ENCODE measurements at places on chromosomes 16 and 17. TPM values are rescaled to one million over a fixed set of nuclear protein-coding genes. Genes with fewer than 3 reads are reported as not detected.

DNA sequence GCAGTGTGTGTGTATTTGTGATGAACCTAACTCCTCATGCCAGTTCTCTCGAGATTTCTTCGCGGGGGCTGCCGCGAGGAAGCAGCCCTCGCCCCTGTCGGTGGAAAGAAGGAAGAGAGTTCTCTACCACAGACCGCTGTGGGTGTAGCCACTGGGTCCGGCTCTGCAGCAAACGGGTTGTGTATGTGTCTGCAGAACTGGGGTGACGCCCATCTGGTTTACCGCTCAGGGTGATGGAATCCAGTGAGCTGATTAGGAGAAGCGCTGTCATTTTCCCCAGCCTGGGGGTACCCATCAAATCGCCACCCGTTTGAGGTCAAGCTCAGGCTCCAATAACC is 7.7 kb downstream of the CORO6 start:
- peak overlapping the region; percentile 94 for H3K27ac ChIP-seq
- H3K27me3 ChIP-seq = peaks cover 6% of the 10 kb centered on the region
- peaks cover 44% of the 10 kb centered on the region for H3K4me1 ChIP-seq
- H3K4me3 ChIP-seq = peak overlapping the region; percentile 92
- peak; percentile 80 for DNase-seq

- peaks cover 71% of the 10 kb centered on the region for H3K4me1 ChIP-seq
- DNase-seq = no peak
- H3K27me3 ChIP-seq = peaks cover 3% of the 10 kb centered on the region
These were observed 141.2 kb downstream of the CMIP start for GRCh38 chr16:81585785-81586184.

Gene ITGB3
- 11.0 TPM for polyA plus RNA-seq

- no peaks in the 10 kb centered on the region for H3K4me1 ChIP-seq
- H3K27me3 ChIP-seq = peaks cover 9% of the 10 kb centered on the region
- no peak overlapping the region for H3K27ac ChIP-seq
- DNase-seq = no peak
- H3K36me3 ChIP-seq = no peaks in the 10 kb centered on the region
- H3K4me3 ChIP-seq = no peak overlapping the region
These were observed 64.6 kb upstream of the CRHR1 start for GRCh38 chr17:45719335-45720071.

DNA sequence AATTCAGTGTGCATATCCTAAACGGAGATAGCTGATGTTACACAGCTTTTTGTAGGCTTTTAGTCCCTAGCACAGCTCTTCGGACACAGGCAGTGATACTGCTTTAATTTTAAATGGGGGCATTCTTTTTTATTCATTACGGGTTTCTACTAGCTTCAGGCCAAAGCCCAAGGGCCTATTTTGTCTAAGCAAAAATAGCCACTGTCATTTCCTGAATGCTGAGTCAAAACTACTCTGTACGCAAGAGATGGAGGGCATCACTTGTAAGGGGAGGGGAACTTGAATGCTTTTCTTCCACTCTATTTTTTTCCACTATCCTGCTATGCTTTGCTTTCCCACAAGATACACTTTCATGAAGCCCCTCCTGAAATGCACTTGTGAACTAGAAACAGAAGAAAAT is 360.7 kb downstream of the PMP22 start:
- H3K27me3 ChIP-seq = peaks cover 13% of the 10 kb centered on the region
- no peak overlapping the region for H3K4me3 ChIP-seq
- H3K27ac ChIP-seq = no peak overlapping the region

- peak within 1 kb of the TSS; percentile 64 for H3K4me3 ChIP-seq
- peaks cover 3% of the 10 kb centered on the region for H3K4me1 ChIP-seq
- H3K27me3 ChIP-seq = no peaks in the 10 kb centered on the region
- no peak within 1 kb of the TSS for H3K27ac ChIP-seq
- DNase-seq = no peak
These were observed at the start of gene NECAB2 for GRCh38 chr16:83967838-83968305. NECAB2 (plus strand) TSS chr16:83968244; CDS start chr16:83968649, 405 bp downstream.

Gene TMEM235
- not detected for polyA plus RNA-seq

GRCh38 chr16:986925-987582 is 5.5 kb downstream of the SOX8 start:
- no peaks in the 10 kb centered on the region for H3K4me1 ChIP-seq
- H3K27me3 ChIP-seq = peaks cover 9% of the 10 kb centered on the region
- no peaks in the 10 kb centered on the region for H3K36me3 ChIP-seq
- no peak overlapping the region for H3K27ac ChIP-seq
- no peak overlapping the region for H3K4me3 ChIP-seq

Gene ADPRM
- 12.7 TPM for polyA plus RNA-seq

DNA sequence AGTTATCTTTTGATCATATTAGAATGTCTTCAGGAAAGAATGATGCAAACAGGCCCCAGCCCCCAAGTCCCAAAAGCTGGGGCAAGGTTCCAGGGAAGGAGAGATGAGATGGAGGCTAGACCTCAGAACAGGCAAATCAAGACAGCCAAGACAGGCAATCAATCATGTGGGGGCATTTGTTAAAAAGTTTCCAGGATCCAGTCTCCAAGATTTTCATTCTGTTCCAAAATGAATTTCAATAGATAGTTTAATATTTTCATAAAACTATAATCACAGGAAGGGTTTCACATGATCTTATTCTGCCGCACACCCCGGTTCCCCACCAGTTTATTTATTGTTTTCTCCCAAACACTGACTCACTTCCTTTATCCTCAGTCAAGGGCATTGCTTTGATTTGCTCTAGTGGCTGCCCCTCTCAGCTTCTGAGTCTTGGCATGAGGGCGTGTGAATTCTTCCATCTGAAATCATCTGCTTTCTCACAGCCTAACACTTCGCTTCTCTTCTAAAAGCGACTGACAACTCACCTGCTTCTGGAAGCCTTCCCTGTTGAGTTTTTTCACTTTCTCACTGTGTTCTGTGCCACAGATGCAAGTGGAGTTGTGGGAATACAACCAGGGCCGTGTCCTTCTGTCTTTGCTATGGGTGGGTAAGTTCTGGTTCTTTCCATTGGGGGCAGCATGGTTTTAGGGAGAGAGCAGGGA is 12.2 kb upstream of the TERF2 start:
- H3K27me3 ChIP-seq = no peaks in the 10 kb centered on the region
- H3K4me3 ChIP-seq = no peak overlapping the region
- DNase-seq = no peak
- peaks cover 6% of the 10 kb centered on the region for H3K4me1 ChIP-seq
- no peaks in the 10 kb centered on the region for H3K36me3 ChIP-seq

Gene SNAI3
- polyA plus RNA-seq = 9.0 TPM

- peaks cover 43% of the 10 kb centered on the region for H3K4me1 ChIP-seq
- no peak overlapping the region for H3K4me3 ChIP-seq
- H3K36me3 ChIP-seq = peaks cover 13% of the 10 kb centered on the region
- H3K27me3 ChIP-seq = peaks cover 2% of the 10 kb centered on the region
- DNase-seq = no peak
These were observed 135.4 kb downstream of the CLEC16A start for GRCh38 chr16:11079652-11080187.

- DNase-seq = no peak
- H3K27me3 ChIP-seq = no peaks in the 10 kb centered on the region
- H3K4me1 ChIP-seq = no peaks in the 10 kb centered on the region
- no peak overlapping the region for H3K27ac ChIP-seq
- no peak overlapping the region for H3K4me3 ChIP-seq
These were observed 1762.2 kb downstream of the TP53TG3F start for GRCh38 chr16:35221482-35222185.

Gene MPV17L
- not detected for polyA plus RNA-seq

DNA sequence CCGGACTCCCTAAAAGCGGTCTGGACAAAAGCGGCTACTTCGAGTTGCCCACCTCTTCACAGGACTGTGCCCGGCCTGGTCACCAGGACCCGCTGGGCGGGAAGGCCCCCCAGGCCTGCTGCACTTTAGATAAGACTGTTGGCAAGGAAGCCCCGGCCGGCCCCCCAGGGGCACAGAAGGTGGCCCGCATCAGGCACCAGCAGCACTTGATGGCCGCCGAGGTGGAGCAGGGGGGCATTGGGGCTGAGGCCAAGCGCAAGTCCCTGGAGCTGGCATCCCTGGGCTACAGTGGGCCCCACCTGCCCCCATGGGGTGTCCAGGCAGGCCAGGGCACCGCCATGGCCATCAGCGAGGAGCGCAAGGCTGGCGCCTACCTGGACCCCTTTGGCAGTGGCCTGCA is 47.5 kb downstream of the BAHCC1 start:
- H3K4me3 ChIP-seq = no peak overlapping the region
- DNase-seq = no peak
- H3K36me3 ChIP-seq = no peaks in the 10 kb centered on the region

- no peak for DNase-seq
- peaks cover 32% of the 10 kb centered on the region for H3K27me3 ChIP-seq
- H3K36me3 ChIP-seq = peaks cover 37% of the 10 kb centered on the region
- H3K27ac ChIP-seq = peak overlapping the region; percentile 82
- peaks cover 17% of the 10 kb centered on the region for H3K4me1 ChIP-seq
These were observed 33.9 kb downstream of the STH start for GRCh38 chr17:46032909-46033308.

- H3K4me1 ChIP-seq = no peaks in the 10 kb centered on the region
- H3K36me3 ChIP-seq = no peaks in the 10 kb centered on the region
These were observed 78.3 kb downstream of the IRX3 start for GRCh38 chr16:54208237-54208636.

DNA sequence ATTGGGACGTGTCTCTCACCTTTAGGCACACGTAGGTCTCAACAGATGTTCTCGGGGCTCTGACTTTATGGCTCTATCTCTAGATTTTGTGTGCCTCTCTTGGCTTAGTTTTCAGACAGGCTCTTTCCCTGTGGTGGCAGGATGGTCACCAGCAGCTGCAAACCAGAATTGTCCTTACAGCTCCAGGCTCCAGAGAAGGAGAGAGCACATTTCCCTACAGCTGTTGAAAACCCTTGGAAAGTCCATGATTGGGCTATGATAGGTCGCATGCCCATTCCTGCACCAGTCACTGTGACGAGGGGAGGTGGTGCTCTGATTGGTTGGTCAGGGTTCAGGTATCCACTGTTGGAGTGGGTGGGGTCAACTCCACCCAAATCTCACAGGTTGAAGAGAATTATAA is 41.5 kb downstream of the SHISA9 start:
- no peaks in the 10 kb centered on the region for H3K4me1 ChIP-seq
- H3K27me3 ChIP-seq = peaks cover 2% of the 10 kb centered on the region
- no peaks in the 10 kb centered on the region for H3K36me3 ChIP-seq
- DNase-seq = no peak
- no peak overlapping the region for H3K27ac ChIP-seq

- no peak overlapping the region for H3K27ac ChIP-seq
- H3K4me1 ChIP-seq = no peaks in the 10 kb centered on the region
- no peak overlapping the region for H3K4me3 ChIP-seq
These were observed 29.9 kb upstream of the RASL10B start for GRCh38 chr17:35701491-35701890.

- no peak for DNase-seq
- no peak overlapping the region for H3K4me3 ChIP-seq
- H3K27me3 ChIP-seq = no peaks in the 10 kb centered on the region
- no peaks in the 10 kb centered on the region for H3K4me1 ChIP-seq
- no peaks in the 10 kb centered on the region for H3K36me3 ChIP-seq
These were observed 54.5 kb downstream of the SLC5A11 start for GRCh38 chr16:24900230-24900629.

Gene MMP28
- polyA plus RNA-seq = not detected

DNA sequence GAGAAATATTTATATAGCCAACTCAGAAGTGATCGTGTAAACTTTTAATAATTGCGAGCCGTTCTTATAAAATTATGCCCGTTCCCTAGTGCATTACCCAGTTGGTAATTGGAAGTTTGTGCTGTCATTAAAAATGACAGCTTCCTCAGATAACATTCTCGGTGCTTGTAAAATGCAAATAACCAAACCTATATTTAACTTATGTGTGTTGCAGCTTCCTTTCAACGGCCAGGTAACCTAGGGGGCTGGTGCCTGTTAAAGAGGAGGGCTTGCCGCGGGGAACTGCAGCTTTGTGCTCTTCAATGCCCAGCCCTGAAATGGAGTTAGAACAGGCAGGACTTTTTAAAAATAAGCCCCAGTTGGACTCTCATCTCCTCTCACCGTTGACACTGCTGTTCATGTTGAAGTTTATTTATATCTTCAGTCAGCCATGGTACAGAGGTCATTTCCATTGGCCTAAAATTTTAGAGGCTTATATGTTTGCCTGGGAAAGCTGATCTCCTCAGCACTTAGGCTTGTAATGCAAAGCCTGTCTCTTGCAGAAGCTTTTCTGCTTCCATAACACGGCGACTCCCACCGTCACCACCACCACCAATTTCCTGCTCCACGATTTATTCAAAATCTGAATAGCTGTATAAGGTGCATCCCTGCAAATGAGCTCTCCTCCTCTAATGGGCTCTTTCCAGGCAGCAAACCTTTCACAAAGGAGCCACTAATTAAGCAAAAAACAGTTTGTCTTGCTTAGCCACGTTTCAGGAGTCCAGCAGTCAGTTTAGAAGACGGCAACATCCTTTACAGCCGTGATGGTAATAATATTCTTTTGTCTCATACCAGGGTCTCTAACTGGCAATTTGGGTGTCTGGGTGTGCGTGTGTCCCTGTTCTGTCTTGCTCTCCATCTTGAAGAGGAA is 74.7 kb downstream of the RPA1 start:
- H3K4me1 ChIP-seq = peaks cover 7% of the 10 kb centered on the region
- H3K4me3 ChIP-seq = no peak overlapping the region
- no peak for DNase-seq
- H3K36me3 ChIP-seq = peaks cover 8% of the 10 kb centered on the region
- H3K27me3 ChIP-seq = peaks cover 18% of the 10 kb centered on the region

Gene TERB1
- not detected for polyA plus RNA-seq

Gene MT1E
- not detected for polyA plus RNA-seq

DNA sequence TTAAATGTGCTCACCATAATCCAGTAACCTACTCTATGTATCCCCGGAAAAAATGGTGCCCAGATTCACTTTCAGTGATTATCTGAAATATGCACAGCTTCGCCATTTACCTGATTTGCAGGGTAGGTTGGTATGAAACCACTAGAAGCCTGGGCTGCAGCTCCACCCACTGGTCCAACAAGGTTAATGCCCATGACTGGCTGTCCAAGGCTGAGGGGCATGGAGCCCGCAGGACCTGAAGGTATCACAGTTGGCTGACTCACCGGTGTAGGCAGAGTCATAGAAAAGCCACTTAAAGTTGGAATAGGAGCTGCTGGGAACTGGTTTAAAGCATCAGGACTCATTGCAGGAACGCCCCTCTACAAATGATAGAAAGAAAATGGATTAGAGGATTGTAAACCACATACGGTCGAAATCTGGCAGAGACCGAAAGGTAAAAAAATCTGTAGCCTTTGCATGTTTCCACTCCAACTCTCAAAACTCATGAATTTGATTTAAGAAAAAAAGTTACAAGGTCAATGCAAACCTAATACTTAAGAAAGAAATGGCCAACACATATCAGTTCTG is 38.6 kb downstream of the SYNRG start:
- H3K36me3 ChIP-seq = peaks cover 53% of the 10 kb centered on the region
- peaks cover 5% of the 10 kb centered on the region for H3K4me1 ChIP-seq
- H3K4me3 ChIP-seq = no peak overlapping the region
- DNase-seq = no peak
